Endothelial cell (in vitro differentiated cells): ENCODE measurements at places on chromosomes 7 and 10.
A peak's percentile ranks its signal among the peaks of the same experiment; 100 is the strongest.

DNA sequence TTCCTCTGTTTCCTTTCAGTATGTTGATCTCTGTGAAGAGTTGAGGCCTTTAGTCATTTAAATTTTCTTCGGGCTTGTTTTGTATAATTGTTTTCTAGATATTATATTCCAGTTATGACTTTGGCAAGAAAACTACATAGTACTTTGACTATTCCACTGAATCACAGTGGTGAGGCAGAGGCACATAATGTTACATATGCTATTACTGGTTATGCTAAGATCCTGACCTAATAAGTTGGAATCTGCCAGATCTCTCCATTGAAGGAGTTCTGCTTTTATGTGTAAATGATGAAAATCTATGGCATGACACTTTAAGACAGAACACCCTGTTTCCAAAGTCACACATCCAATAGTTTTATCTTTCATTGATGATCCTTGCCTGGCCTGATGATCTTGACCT lies 83.7 kb downstream of the CYP2C19 start:
- DNase-seq, result no peak

DNA sequence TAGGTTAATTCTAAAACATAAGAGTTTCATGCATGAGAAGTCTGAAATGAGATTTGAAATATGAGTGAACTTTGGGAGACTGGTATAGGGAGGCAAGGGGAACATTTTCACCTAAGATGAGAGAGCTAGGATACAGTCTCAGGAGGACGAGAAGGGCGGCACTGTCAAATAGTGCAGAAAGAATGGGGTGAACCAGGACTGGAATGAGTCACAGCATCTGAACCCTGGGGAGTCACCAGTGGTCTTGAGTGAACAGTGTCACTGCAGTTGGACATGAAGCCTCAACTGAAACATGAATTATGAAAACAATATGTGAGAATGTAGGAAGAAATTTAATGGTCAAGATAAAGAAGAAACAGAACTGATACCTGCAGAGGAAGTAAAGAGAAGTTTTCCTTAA lies 33.8 kb downstream of the GNG11 start:
- DNase-seq, result no peak

GRCh38 chr7:69959789-69960499 lies 361.7 kb downstream of the AUTS2 start:
- DNase-seq, result no peak

- DNase-seq, result no peak
Observed at GRCh38 chr10:61815496-61815895, 86.0 kb upstream of the ARID5B start.

DNA sequence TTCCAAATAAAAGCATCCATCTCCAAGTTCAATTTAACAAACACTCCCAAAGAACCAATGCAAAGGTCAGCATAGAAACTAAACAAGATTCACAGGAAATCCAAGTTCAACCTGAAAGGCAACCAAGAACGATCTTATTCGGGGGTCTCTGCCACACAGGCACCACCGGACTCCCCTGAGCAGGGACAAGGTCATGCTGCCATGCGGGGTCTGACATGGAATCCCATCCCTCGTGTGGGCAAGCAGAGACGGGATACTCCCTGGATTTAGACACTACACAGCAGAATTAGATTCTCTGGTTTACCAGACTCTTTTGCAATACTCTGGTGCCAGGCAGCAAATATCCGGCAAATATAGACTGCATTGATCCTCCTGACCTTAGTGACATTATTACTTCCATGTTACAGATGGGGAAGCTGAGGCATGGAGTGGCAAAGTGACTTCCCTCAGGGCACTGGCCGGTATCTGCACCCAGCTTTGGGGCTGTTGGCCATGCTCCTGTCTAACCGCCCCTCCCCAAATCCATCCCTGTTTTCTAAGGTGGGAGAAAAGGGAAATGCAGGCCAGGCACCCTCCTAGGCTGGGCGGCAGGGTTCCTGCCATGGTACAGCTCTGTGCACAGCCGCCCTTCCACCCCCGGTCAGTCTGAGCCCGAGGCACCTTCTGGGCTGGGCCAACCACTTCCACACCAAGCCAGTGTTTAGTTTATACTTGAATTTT lies 111.8 kb downstream of the VIPR2 start:
- DNase-seq, result no peak

DNA sequence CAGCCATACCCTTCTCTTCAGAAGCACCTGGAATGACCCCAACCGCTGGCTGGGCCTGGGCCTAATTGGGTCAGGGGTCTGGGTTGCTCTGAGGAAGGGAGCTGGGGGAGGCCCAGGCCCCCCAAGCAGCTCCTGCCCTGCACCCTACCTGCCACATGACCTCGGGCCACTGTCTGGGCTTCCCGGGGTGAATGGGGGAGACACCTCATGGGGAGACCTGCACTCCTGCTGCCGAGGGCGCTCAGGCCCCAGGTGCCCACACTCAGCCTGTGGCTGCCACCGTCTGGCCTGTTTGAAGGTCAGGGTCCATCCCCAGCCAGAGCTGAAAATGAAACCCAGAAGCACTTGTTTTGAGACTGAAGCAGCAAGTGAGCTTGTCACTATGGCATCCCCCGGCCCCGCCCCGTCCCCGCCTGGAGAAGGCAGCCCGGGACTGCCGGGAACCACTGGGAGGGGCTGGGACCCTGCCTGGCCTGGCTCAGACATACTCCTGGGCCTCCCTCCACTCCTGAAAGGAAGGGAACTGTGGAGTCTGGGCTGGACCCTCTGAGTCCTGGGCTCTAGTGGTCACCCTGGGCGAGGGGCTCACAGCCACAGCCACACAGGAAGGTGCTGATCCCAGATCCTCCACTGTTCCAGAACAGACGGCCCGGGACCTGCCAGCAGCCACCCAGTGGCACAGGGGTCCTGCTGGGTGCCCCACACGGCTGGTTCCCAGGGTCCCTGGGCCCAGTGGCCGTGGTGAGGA lies 7.4 kb upstream of the MICALL2 start:
- no peak for DNase-seq

DNA sequence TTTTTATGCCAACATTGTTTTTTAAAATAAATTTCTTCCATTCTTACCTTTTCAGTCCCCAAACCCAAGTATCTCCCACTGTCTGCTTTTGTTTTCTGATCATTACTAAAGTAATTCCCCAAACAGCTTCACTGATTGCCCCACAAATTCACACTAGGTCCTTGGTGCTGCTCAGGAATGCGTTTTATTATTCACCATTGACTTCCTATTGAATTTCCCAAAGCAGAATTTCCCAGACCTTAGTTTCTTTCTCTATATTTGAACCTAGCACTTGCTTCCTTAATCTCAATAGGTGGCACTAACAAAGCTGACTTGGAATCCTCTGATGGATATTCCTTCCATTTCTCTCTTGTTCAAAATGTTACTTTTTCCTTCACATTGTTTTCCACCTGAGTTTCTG lies 52.2 kb downstream of the FZD1 start:
- no peak for DNase-seq

GRCh38 chr7:143908120-143908519 lies 6.1 kb upstream of the TCAF1 start:
- no peak for DNase-seq

GRCh38 chr7:94146408-94146807 lies 142.3 kb upstream of the BET1 start:
- DNase-seq, result no peak

DNA sequence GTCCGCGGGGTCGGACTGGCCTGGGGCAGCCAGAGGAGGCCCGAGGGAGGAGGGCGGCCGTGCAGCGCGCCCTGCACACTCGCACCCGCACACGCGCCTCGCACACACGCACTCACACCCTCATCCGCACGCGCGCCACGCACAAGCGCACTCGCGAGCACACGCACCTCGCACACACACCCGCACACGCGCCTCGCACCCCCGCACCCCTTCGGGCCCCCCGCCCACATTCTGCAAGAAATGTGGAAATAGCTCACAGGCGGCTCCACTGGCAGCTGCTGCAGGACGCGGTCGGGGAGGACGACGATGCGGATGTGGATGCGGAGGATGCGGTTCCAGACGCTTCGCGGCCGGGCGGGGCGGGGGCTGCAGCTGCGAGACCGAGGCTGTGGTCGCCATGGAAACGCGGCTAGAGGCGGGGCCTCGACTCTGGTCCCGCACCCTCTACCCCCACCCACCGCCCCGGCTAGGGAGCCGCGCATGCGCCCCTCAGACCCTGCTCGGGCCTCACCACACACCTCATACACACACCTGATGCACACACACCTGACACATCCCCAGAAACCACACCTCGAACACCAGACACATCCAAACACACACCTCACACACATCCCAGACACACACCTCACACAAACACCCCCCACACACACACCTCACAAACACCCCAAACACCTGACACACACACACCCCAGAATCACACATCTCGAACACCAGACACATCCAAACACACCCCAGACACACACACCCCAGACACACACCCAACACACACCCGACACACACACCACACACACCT lies at the start of gene CALY:
Gene CALY, minus strand, starts transcription at position 320 of the 793 bp plus-strand sequence. CDS start 7,907 bp downstream, outside the sequence.
- DNase-seq, result peak; percentile 45

DNA sequence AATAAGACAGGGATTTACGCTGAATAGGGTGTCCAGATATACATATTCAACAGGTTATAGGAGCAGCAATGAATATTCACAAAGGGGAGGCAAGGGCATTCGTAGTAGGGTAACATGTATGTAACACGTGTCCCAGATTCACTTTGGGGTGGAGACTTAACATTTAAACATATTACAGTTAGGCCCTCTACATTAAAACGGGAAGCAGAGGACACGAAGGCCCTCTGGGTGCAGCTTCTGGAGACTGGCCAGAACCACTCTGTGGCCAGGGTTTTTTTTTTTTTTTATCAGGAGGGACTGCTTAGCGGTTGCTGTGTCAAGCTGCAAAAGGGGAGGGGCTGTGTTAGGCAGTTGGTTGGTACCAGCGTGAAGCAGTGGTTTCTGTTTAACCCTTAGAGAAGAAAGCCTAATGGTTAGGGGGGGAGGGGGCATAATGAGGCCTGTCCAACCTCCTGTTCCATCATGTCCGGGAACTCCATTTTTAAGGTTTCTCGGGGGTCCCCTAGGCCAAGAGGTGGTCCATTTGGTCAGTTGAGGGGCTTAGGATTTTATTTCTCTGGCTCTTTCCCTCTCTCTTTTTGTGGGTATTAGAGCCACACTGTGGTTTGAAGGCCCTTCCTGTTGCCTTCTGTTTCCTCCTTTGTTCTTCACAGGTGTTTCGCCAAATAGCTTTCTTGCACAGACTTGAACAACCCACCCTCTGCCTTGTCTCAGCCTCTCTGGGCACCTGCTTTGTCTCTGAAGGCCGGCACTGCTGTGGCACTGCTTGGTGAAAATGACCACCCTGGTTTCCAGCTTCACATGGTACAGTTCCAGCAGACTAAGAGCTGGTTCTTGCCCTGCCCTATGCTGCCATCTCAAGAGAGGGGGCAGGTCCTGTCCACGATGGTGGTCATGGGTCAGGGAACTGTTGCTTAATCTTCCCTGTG lies 26.4 kb downstream of the PRF1 start:
- no peak for DNase-seq

DNA sequence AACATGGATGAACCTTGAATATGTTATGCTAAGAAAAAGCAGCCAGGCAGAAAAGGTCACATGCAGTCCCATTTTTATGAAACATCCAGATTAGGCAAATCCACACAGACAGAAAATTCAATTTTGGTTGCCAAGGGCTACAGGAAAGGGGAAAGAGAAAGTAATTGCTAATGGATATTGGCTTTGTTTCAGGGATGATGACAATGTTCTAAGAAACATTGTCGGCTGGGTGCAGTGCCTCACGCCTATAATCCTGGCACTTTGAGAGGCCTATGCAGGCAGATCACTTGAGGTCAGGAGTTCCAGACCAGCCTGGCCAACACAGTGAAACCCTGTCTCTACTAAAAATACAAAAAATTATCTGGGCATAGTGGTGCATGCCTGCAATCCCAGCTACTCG lies 23.0 kb downstream of the ZNF33B start:
- DNase-seq, result no peak

GRCh38 chr10:35770817-35771355 lies 128.8 kb upstream of the FZD8 start:
- DNase-seq, result no peak

GRCh38 chr7:104358446-104359132 lies 30.2 kb downstream of the LHFPL3 start:
- DNase-seq, result no peak

DNA sequence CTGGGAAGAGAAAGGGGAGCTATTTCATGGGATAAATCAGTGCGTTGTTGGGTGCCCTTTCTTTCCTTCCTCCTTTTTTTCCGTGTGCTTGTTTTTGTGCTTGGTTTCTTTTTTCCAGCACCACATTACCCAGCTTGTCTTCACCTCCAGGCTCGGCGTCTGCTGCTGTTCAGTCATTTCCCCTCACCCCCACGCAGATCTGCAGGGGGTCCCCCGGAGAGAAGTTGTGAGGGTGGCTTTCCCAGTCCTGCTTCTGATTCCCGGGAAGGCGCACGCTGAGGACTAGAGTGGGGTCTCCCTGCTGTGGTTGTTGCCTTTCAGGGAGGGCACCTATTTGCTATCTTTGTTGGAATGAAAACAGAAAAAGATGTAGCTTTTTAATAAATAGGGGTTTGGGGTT lies 1.6 kb downstream of the CAMK1D start:
- DNase-seq, result no peak

- no peak for DNase-seq
Observed at GRCh38 chr7:112112822-112113255, 93.4 kb downstream of the DOCK4 start.

GRCh38 chr10:29749150-29749549 lies 114.4 kb upstream of the SVIL start:
- no peak for DNase-seq

DNA sequence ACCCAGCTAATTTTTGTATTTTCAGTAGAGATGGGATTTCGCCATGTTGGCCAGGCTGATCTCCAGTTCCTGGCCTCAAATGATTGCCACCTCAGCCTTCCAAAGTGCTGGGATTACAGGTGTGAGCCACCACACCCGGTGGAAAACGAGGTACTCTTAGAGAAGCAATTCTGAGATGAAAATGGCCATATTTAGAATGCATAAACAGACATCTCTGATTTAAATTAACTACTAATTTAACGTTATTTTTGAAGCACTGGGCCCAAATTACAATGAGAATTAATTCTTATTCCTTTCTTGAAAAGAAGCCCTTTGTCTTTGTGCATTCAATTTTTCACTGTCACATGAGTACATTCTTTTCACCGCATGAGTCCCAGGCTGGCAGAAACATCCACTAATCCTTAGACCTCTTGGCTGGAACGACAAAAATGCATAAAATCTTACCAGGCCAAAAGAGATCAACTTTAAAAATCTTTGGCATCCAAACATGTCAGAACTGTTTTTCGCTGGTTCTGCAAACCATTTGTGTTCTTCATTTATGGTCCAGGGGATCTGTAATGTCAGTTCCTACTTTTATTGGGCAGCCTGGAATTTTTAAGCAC lies 60.1 kb upstream of the CAPZA2 start:
- no peak for DNase-seq

GRCh38 chr10:105188737-105189462 lies 547.8 kb downstream of the SORCS3 start:
- no peak for DNase-seq

DNA sequence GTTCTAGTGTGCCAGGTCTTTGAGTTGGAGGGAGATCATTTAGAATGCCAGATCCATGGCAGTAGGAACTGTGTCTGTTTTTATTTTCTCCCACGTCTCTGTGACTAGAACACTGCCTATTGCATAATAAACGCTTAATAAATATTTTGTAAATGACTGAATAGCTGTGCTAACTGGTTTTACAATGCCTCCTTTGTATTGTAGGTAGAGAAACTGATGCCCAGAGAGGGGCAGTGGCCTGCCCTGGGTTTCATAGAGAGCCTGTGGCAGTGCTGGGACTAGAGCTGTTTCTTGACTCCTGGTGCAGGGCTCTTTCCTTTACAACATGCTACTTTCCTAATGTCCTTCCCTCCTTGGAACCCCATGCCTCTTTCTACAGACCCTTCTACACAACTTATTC lies 2.5 kb downstream of the TAS2R5 start:
- DNase-seq, result no peak

- DNase-seq, result no peak
Observed at GRCh38 chr7:132677918-132678317, 101.6 kb upstream of the PLXNA4 start.
